CD14-positive monocyte (primary cell): ENCODE measurements at places on chromosomes 3 and 15.

- DNase-seq = no peak
Observed at GRCh38 chr3:13966302-13966701, 86.4 kb upstream of the WNT7A start.

DNA sequence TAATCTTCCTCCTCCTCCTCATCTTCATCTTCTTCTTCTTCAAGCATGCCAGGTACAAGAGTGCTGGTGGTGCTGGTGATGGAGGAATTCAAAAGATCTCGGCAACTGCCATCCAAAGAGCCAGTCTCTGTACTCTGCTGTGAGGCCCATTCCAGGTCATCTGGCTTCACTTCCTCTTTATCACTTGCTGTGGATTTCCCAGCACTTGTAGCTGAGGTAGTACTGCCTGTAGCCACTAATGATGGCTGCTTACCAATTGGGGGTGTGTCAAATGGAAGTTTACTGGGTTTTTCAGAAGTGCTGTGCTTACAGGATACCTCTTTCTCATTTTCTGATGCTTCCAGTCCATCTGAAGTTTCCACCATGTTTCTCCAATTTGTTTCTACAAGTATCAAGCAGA is 28.8 kb upstream of the SHC4 start:
- DNase-seq = peak; percentile 3

- no peak for DNase-seq
Observed at GRCh38 chr15:29102911-29103823, 166.5 kb downstream of the NSMCE3 start.

DNA sequence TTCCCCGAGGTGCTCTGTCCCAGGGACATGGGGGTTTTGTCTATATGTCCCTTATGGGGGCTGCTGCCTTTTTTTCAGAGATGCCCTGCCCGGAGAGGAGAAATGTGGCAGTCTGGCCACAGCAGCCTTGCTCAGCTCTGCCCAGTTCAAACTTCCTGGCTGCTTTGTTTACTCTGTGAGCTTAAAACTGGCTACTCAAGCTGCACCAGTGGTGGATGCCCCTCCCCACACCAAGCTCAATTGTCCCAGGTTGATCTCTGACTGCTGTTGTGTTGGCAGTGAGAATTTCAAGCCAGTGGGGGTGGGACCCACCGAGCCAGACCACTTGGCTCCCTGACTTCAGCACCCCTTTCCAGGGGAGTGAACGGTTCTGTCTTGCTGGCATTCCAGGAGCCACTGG is 188.9 kb downstream of the STXBP5L start:
- DNase-seq = no peak

DNA sequence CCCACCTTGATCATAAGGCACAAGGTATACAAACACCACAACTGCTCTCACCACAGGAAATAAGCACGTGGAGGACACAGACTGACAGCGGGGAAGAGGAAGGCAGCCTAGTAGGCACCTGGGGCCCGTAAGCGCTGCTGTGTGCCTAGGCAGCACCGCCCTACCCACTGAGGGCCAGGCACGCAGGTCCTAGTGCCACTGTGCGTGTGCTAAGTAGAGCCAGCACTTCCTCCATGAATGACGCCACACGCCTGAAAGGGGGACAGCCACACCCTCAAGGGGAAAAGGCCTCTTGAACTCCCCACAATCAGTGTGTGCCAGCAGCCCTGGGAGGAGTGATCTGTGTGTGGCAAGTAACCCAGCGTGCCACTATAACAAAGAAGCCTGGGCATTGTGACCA is 73.0 kb downstream of the ATP1B3 start:
- no peak for DNase-seq

DNA sequence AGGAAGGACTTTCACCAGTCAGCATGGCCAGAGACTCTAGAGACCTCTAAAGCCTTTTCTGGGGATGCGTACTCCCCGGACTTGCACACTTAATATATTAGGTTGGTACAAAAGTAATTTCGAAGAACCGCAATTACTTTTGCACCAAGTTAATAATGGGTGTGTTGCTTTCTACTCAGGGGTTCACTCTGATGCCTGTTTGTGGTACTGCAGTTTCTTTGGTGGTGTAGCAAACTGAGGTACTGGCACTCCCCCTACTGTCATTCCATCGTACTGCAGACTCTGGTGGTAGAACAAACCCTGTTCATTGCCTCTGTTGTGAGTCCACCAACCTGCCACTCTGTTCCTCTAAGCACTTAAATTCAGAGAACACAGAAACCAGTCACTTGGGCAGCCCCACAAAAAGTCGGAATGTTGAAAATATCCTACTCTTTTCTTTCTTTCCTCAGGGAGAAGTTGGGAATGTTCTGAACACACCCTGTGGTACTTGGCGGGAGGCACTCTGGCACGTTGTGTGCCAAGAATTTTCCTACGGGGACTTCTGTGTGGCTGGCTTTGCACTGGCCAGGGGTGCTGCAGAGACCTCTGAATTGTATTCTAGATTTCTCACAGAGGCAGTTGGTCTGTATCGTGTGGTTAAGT is 46.3 kb downstream of the GABRG3 start:
- DNase-seq = no peak

DNA sequence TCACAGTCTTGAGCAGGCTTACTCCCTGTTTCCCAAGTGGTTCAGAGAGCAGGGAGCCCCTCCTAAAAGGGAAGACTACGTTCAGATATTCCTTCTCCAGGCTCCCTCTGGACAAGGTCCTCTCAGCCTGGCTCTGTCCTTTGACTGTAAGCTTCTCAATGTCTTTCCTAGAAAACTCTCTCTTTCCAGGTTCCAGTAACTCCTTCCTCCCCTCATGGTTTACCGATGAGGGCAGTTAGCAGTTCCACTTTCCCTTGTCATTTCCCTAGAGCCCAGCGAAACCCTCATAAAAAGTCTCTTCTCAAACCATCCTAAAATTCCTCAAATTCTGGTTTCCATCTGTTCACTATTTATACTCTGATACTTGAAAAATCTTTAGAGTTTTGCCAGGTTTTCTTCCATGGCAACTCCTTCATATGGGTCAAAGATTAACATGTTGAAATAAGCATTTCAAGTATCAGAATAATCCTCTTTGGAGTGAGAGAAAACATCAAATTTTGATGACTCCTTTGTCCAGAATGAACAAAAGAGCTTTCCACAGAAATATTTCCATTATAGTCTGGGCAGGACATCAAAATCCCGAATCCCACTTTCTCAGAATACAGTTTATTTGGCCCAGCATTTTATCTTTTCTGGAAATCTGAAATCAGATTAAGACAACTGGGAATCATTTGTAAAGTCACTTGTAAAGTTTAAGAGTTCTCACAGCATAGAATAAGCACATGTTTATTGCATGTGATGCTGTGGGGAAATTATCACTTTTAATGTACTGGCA is 599.4 kb downstream of the UNC13C start:
- no peak for DNase-seq

DNA sequence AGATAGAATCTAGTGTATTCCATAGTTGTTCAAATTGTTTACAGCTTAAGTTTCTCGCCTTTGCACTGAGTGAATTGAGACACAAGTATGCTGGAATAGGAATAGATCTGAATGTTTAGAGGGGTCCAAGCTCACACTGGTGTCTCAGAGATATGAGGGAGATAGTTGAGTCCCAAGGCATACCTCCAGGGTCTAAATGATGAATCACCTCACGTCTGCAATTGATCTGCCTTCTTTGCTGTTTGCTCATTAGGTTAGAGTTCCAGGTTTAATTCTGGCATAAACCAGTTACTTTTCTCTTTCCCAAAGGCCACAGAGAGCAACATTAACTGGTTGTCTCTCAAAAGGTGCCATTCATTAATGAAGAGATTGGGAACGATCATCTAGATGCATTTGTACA is 106.3 kb upstream of the MME start:
- DNase-seq = no peak
